Activated CD4-positive, alpha-beta T cell treated with anti-CD3 and anti-CD28 coated beads, Interleukin-2, amount 10 ng/mL, durations not matched to agents 7 days and 5 days (primary cell): ENCODE measurements at places on chromosomes 16 and 17.
A peak's percentile ranks its signal among the peaks of the same experiment; 100 is the strongest.

GRCh38 chr16:57844416-57845030 lies 42.2 kb upstream of the KIFC3 start:
- peaks cover 2% of the 10 kb centered on the region for H3K27me3 ChIP-seq
- no peaks in the 10 kb centered on the region for H3K36me3 ChIP-seq
- no peak for DNase-seq
- peaks cover 6% of the 10 kb centered on the region for H3K4me1 ChIP-seq

GRCh38 chr16:87724490-87725291 lies 41.1 kb downstream of the KLHDC4 start:
- no peaks in the 10 kb centered on the region for H3K27me3 ChIP-seq
- H3K4me1 ChIP-seq, result peaks cover 17% of the 10 kb centered on the region
- H3K27ac ChIP-seq, result no peak overlapping the region
- no peak overlapping the region for H3K4me3 ChIP-seq

DNA sequence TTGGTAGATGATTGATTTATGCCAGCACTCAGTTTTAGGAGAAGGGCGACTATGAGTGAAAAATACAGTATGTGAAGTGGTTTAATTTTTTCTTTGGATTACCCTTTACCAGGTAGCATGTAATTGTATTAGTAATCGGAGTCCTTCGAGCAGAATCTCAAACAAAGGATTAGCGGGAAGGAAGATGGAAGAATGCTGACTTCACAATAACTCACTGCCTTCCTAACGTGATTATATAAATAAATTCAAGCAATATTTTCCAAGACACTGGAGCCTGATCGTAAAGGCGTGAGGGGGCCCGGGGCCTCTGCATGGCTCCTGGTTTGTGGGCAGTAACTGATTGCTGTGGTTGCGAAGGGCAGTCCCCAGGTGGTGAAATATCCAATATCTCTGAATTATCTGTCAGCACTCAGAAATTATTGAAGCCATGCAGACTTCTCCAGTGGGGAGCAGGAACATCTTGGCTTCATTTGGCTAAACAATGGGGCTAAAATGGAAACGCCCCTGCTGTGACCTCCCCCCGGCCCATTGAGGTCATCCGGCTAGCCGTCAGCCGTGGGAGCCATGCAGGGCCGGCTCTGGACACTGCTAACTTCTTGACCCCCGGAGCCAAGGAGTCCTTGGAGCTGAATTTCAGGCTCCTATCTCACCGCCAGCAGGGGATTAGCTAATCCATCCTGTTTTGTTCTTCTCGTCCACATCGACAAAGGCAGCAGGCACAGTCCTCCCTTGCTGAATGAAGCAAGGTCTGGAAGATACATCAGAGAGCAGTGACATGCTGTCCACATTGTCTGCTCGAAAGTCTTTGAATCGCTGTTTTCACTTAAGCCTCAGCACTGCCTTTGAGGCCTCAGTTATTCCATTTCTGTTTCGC lies 295.9 kb upstream of the N4BP1 start:
- H3K27ac ChIP-seq, result no peak overlapping the region
- no peaks in the 10 kb centered on the region for H3K36me3 ChIP-seq
- no peaks in the 10 kb centered on the region for H3K27me3 ChIP-seq
- H3K4me1 ChIP-seq, result no peaks in the 10 kb centered on the region

- no peak for DNase-seq
- no peak overlapping the region for H3K4me3 ChIP-seq
- no peaks in the 10 kb centered on the region for H3K4me1 ChIP-seq
- H3K27me3 ChIP-seq, result no peaks in the 10 kb centered on the region
- no peaks in the 10 kb centered on the region for H3K36me3 ChIP-seq
- peak overlapping the region; percentile 57 for H3K27ac ChIP-seq
These were observed 162.0 kb downstream of the CCDC182 start for GRCh38 chr17:57582881-57583756.

GRCh38 chr16:48182979-48183537 lies 27.3 kb upstream of the ABCC12 start:
- peaks cover 3% of the 10 kb centered on the region for H3K27me3 ChIP-seq
- no peak overlapping the region for H3K4me3 ChIP-seq
- H3K4me1 ChIP-seq, result peaks cover 2% of the 10 kb centered on the region
- no peaks in the 10 kb centered on the region for H3K36me3 ChIP-seq
- H3K27ac ChIP-seq, result no peak overlapping the region
- DNase-seq, result no peak

DNA sequence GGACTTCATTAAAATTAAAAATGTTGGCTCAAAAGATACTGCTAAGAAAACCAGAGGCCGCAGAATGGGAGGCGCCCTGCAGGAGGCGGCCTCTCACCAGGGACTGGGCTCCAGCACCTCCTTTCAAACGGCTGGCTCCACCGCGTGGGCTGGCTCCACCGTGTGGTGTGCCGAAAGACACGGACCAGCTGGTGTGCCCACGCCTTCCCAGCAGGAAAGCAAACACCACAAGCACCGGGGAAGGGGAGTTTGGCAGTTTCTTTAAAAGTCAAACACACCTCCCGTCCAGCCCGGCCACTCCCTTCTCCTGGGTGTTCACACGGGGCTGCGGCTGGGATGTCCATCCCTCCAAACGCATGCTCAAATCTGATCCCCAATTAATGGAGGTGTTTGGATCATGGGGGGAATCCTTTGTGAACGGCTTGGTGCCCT lies 13.9 kb downstream of the HAGH start:
- H3K4me3 ChIP-seq, result no peak overlapping the region
- peak overlapping the region; percentile 0 for H3K27ac ChIP-seq
